ENCODE measurements at places on chromosomes 2 and 18. TPM values are rescaled to one million over a fixed set of nuclear protein-coding genes. Genes with fewer than 3 reads are reported as not detected.

DNA sequence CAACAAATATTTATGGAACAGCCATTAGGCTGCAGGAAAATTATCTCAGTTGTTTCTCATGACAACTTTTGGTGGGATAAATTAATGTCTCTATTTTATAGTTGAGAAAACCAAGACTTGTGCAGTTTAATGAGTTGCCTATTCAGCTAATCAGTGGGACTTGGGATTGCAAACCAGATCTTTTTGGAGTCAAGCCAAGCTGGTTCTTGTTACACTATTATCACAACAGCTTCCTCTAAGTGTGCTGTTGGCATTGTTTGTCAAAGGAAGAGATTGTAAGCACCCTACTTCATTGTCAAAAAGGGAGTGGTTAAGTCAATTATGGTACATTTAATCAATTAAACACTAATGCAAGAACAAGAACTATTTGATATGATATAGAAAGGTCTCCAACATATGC, 119.2 kb downstream of the PAX3 start:
- no peak overlapping the region for H3K27ac ChIP-seq
- no peaks in the 10 kb centered on the region for H3K36me3 ChIP-seq
- no peak overlapping the region for H3K4me3 ChIP-seq
- no peak for DNase-seq
- no peaks in the 10 kb centered on the region for H3K4me1 ChIP-seq
- H3K27me3 ChIP-seq, result no peaks in the 10 kb centered on the region

The DCDC2C gene
- total RNA-seq, result 2.4 TPM

GRCh38 chr2:27531983-27532382, 35.3 kb downstream of the GCKR start:
- no peak overlapping the region for H3K27ac ChIP-seq
- DNase-seq, result no peak
- H3K4me1 ChIP-seq, result no peaks in the 10 kb centered on the region

GRCh38 chr18:24130494-24130893, 8.4 kb upstream of the CABYR start:
- no peaks in the 10 kb centered on the region for H3K27me3 ChIP-seq
- no peak overlapping the region for H3K27ac ChIP-seq
- H3K4me1 ChIP-seq, result no peaks in the 10 kb centered on the region
- H3K4me3 ChIP-seq, result no peak overlapping the region
- no peaks in the 10 kb centered on the region for H3K36me3 ChIP-seq

DNA sequence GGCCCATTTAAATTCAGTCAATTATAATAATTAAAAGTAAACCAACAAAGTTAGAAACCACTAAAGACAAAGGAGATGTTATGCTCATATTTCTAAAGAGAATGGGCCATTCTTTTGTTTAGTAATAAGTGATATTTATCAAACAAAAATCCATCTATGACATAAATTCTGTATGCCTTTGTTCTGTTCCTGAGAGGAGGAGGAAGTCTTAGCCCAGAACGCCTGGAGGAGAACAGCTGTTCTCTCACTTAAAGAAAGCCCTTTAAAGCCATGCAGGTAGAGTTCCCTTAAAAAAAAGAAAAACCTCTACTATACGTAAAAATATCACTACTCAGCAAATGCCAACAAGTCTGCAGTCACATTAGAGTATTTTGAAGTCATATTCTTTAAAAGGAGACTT, 15.5 kb downstream of the LAMA1 start:
- H3K4me1 ChIP-seq, result no peaks in the 10 kb centered on the region
- H3K4me3 ChIP-seq, result no peak overlapping the region
- DNase-seq, result no peak
- no peaks in the 10 kb centered on the region for H3K36me3 ChIP-seq
- H3K27ac ChIP-seq, result no peak overlapping the region

The SNORC gene
- not detected for total RNA-seq

DNA sequence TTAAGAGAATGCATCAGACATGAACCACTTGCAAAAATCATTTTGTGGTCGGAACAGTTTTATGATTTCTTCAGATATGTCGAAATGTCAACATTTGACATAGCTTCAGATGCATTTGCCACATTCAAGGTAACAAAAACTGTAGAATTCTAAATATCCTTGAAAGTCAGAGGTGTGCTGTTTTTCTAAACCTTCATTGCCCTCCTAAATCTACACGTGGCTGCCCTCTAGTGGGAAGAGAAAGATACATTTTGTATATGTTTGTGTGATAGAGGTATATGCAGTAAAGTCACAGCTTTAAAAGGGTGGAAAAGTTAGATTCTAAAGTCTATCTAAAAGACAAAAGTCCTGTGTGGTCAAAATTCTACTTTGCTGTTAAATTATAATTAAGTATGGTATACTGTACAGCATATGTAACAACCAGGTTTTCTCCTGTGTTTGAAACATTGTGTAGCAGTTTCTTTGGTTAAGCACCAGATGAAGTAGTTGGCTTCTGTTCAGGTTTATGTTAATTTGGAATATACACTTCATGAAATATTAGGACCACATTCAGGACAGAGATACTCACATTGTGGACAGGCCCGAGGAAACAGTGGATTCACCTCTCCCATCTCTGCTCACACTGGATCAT, 65.9 kb upstream of the ITM2C start:
- no peak overlapping the region for H3K27ac ChIP-seq
- H3K4me3 ChIP-seq, result no peak overlapping the region
- H3K27me3 ChIP-seq, result no peaks in the 10 kb centered on the region
- peaks cover 18% of the 10 kb centered on the region for H3K36me3 ChIP-seq
- no peak for DNase-seq

GRCh38 chr2:8003462-8004075, 678.3 kb upstream of the ID2 start:
- peak overlapping the region; percentile 32 for H3K4me3 ChIP-seq
- no peaks in the 10 kb centered on the region for H3K27me3 ChIP-seq
- H3K4me1 ChIP-seq, result peaks cover 3% of the 10 kb centered on the region
- DNase-seq, result peak; percentile 86
- H3K36me3 ChIP-seq, result no peaks in the 10 kb centered on the region

DNA sequence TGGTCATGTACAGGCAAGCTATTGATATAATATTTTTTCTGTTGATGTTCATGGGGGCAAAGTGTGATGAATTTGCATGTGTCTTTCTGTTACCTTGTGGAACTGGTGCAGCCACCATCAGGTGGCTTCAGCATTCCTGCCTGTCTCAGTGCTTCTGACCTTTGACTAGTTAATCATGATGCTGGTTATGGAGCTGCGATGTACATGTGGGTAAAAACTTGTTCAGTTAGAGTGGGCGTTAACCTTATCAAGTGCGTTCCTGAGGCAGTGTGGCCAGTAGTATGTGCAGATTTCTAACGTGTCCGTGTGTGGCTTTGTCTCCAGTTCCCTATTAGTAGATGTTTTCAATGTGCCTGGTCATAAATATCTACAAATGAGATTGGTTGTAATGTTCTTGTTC, 127.4 kb upstream of the ZSWIM2 start:
- H3K27ac ChIP-seq, result no peak overlapping the region
- H3K36me3 ChIP-seq, result no peaks in the 10 kb centered on the region
- DNase-seq, result no peak
- H3K27me3 ChIP-seq, result no peaks in the 10 kb centered on the region

The AP1S3 gene
- total RNA-seq, result not detected

The CCDC74A gene
- 1.8 TPM for total RNA-seq

GRCh38 chr18:12802538-12802937, 81.5 kb downstream of the PTPN2 start:
- H3K36me3 ChIP-seq, result peaks cover 6% of the 10 kb centered on the region
- H3K27ac ChIP-seq, result no peak overlapping the region
- H3K4me1 ChIP-seq, result no peaks in the 10 kb centered on the region
- no peak for DNase-seq
- no peak overlapping the region for H3K4me3 ChIP-seq
- no peaks in the 10 kb centered on the region for H3K27me3 ChIP-seq

GRCh38 chr2:147049957-147050356, 794.9 kb upstream of the ACVR2A start:
- DNase-seq, result no peak
- no peaks in the 10 kb centered on the region for H3K27me3 ChIP-seq
- no peak overlapping the region for H3K27ac ChIP-seq
- no peak overlapping the region for H3K4me3 ChIP-seq
- no peaks in the 10 kb centered on the region for H3K4me1 ChIP-seq

DNA sequence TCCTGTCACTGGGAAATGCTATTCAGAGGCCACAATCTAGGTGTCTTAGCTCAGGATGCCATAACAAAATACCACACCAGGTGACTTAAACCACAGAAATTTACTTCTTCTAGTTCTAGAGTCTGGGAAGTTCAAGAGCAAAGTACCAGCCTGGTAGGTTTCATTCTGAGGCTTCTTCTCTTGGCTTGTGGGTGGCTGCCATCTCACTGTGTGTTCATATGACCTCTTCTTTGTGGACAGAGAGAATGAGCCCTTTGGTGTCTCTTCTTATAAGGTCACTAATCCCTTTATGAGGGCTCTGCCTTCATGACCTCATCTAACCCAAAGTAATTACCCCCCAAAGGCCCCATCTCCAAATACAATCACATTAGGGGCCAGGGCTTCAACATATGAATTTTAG, 57.3 kb downstream of the RHOB start:
- no peaks in the 10 kb centered on the region for H3K36me3 ChIP-seq
- no peak overlapping the region for H3K27ac ChIP-seq
- DNase-seq, result no peak
- no peaks in the 10 kb centered on the region for H3K4me1 ChIP-seq
- H3K4me3 ChIP-seq, result no peak overlapping the region
- H3K27me3 ChIP-seq, result no peaks in the 10 kb centered on the region

GRCh38 chr2:20656561-20656960, 5.7 kb upstream of the HS1BP3 start:
- H3K36me3 ChIP-seq, result no peaks in the 10 kb centered on the region
- DNase-seq, result no peak
- H3K4me3 ChIP-seq, result no peak overlapping the region
- H3K27ac ChIP-seq, result no peak overlapping the region
- peaks cover 6% of the 10 kb centered on the region for H3K4me1 ChIP-seq

GRCh38 chr18:52387175-52387574, 47.2 kb downstream of the DCC start:
- DNase-seq, result no peak
- H3K36me3 ChIP-seq, result no peaks in the 10 kb centered on the region
- H3K4me1 ChIP-seq, result no peaks in the 10 kb centered on the region
- no peak overlapping the region for H3K27ac ChIP-seq
- H3K4me3 ChIP-seq, result no peak overlapping the region

- H3K27ac ChIP-seq, result no peak overlapping the region
- H3K36me3 ChIP-seq, result no peaks in the 10 kb centered on the region
- H3K4me1 ChIP-seq, result no peaks in the 10 kb centered on the region
These were observed 324.1 kb upstream of the SYT4 start for GRCh38 chr18:43601432-43601831.

- no peaks in the 10 kb centered on the region for H3K4me1 ChIP-seq
- DNase-seq, result no peak
- no peak overlapping the region for H3K27ac ChIP-seq
- no peak overlapping the region for H3K4me3 ChIP-seq
These were observed 9.4 kb upstream of the RAPGEF4 start for GRCh38 chr2:172726172-172726735.

The MARCHF4 gene
- not detected for total RNA-seq

All from ascending aorta (tissue), 2 donors.